ENCODE measurements at places on chromosomes 16 and 17.

DNA sequence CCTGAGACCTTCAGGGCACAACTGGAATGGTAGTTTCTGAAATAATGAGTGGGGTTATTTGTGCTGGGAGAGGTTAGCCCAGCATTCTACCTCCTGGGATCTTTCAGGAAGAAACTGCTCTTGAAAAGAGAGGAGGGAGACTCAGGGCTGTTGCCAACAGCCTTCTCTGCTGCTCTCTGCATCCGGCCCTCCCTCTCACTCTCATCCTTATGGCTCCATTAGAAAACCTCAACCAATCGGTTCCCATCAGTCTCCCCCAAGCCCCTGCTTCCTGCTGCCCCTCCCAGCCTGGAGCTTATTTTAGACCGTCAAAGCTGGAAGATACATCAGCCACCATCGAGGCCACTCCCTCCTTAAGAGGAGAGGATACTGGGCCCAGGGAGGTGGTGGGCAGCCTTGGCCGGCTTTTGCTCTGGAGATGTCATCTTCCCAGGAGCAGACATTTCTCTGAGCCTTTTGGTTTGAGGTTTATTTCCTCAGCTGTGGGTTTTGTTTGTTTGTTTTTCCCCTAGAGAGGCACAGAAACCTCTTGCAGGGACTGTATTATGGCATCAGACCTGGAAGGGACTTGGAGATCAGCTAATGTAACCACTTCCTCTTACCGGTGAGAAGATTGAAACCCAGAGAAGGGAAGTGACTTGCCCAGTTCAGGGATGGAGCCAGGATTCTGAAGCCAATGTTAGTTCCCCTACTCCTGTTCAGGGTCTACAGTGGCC is 2.7 kb downstream of the MPRIP start:
- DNase-seq, result no peak

- DNase-seq, result no peak
These were observed 14.7 kb upstream of the CPNE2 start for GRCh38 chr16:57077714-57078113.

DNA sequence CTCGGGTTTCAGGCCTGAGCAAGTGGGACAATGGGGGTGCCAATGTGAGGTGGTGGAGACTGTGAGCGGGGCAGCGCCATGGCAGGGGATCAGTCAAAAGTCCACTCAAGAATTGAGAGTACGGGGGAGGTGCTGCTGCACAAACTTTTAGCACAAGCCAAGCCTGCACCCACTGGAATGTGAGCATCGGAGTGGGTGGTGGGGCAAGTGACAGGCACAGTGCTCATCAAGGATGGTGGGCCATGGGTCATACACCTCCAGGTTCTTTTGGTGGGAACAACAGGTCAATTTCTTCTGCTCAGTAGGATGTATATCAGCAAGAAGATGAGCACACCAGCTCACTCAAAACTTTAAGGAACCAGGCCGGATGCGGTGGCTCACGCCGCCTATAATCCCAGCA is 32.4 kb upstream of the PEMT start:
- no peak for DNase-seq

- no peak for DNase-seq
These were observed 37.5 kb downstream of the DHRS7B start for GRCh38 chr17:21164216-21164615.

DNA sequence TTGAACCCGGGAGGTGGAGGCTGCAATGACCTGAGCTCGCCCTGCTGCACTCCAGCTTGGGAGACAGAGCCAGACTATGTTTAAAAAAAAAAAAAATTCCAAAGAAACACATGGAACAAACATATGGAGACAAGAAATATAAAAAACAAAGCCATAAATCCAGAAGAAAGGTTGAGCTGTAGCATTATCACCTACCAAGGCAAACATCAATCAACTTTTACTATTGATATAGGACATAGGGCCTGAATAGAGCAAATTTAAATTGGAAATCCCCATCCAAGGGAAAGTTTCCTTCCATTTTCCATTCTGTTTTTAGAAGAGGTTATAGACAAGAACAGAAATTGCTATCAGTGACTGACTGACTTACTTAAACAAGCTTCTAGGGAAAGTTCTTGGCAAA is 56.6 kb downstream of the SSH2 start:
- DNase-seq, result no peak

- no peak for DNase-seq
These were observed at the start of gene FBXL16 for GRCh38 chr16:705431-706188. Gene FBXL16 (minus strand): TSS chr16:705801. CDS start chr16:697405, 8,396 bp downstream.

DNA sequence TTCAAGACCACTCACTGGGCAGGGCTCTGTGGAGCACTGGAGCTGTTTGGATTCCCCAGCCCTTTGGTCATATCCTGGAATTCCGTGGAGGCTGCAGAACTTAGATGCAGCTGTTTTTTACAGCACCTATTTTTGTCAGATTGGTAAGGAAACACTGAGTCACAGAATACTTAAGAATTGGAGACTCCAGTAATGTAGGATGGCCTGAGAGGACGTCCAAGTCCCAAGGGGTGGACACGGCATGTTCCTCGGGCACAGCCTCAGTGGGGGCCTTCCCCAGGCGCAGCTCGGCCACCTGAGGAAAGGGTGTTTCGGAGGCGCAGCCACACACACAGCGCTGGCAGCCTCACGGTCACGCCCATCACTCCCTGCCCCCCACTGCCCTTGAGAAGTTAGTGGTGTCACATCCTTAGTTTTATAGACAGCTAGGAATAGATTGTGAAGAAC is 14.8 kb downstream of the PLD6 start:
- no peak for DNase-seq

- no peak for DNase-seq
These were observed 227.9 kb downstream of the MAF start for GRCh38 chr16:79372503-79373184.

- DNase-seq, result no peak
These were observed 33.1 kb upstream of the CCL22 start for GRCh38 chr16:57325458-57325857.

DNA sequence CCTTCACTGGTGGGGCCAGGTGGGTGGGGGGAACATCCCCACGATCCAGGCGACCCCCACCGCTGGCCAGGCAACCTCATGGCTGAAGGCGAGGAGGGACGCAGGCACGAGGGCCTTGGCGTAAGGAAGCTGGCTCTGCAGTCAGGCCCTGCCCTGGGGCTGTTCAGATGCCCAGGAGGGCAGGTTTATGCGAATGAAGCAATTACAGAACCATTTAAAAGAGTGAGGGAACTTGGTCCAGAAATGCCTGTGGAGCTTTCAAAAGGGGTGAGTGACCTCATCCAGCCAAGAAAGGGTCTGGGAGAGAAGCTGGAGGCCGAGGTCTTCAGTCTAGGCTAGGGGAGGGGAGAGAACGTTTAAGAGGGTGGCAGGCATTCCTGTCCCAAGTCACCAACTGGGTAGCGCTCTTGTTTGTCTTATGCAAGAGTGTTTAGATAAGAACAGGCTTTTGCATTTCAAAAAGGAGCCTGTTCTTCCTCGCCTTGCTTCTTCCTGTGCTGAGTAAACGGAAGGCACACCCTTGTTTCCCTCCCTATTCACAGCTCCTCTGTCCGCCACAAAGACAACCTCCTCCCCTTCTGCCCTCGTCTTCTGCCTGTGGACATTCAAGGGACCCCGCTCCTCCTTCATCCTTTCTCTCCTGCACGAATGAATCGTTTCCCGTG is 183.5 kb upstream of the SDK2 start:
- no peak for DNase-seq

DNA sequence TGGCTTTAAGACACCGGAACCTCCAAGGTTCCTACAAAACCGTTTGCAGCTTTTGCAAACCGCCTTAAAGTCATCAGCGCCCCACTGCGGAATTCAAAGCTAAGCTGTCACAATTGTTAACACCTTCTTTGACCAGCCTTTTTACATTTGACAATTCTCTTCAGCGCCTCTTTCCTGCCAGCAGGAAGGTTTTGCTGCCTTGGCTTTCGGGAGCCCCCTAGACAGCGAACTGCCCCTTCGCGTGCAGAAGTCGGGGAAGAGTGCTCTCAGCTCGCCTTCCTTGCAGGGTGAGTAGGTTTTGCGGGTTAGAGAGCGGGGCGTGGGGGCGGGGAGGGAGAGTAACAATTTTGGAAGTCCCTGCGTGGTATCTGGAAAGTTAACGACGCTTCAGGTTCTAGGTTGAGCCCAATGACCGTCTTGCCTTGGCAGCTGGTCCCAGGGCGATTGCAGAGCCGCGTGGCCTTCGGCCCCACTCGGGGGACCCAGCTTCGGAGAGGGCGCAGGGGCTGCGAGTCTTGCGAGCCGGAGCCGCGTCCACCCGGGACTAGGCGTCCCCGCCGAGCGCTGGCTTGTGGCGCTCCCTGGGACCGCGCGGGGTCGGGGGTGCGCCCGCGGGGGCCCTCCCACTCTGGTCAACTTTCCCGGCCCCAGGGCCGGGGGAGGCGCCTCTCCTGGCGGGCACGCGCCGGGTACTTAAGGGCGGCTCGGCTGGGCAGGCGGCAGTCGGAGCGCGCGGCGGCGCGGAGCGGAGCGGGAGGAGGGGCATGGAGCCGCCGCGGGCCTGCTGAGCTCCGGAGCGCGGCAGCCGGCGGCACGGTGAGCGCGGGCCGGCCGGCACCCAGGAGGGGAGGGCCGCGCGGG is at the start of gene HAS3:
HAS3 (plus strand) TSS at position 153 of the 861 bp plus-strand sequence. CDS start 3,743 bp downstream, outside the sequence.
- DNase-seq, result no peak

GRCh38 chr17:75641343-75641742 is 8.1 kb downstream of the SMIM5 start:
- no peak for DNase-seq

- DNase-seq, result no peak
These were observed 26.8 kb upstream of the KDM6B start for GRCh38 chr17:7807206-7807605.

DNA sequence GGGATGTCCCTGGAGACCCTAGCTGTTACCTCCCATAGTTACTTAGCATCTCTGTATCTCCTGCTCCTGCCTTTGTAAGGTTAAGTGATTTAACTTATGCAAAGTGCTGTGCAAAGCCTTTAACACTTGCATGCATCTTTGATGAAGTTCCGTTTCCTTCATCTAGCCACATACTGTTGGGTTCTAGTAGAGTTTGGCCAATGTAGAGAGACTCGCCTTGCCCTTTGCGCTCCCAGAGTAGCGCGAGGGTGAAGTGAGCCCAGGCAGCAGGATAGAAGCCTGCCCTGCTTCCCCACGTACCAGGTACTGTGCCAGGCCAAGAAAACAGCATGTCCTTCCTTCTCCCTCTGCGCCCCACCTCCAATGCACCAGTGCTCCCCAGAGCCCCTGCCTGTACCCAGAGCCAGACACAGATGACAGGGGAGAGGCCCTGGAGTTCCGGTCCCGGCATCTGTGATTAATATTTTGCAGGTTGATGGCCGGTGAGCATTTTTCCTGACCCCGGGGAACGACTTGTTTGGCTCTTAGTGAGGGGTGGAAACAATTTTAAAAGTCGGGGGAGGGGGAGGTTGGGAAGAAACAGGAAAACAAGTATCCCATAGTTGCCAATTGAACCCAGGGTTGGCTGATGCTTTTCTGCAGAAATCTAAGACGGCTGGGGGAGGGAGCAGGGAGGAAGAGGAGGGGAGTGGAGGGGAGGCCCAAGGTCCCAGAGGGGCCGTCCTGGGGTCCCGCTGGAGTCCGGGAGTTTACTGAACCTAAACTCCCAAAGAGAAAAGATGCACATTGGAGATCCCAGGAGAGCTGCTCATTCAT is 13.1 kb upstream of the CDC42EP4 start:
- DNase-seq, result no peak

- no peak for DNase-seq
These were observed 1.5 kb upstream of the SRCAP start for GRCh38 chr16:30697264-30698138.

GRCh38 chr17:1978396-1978949 is 46.7 kb downstream of the RTN4RL1 start:
- no peak for DNase-seq

DNA sequence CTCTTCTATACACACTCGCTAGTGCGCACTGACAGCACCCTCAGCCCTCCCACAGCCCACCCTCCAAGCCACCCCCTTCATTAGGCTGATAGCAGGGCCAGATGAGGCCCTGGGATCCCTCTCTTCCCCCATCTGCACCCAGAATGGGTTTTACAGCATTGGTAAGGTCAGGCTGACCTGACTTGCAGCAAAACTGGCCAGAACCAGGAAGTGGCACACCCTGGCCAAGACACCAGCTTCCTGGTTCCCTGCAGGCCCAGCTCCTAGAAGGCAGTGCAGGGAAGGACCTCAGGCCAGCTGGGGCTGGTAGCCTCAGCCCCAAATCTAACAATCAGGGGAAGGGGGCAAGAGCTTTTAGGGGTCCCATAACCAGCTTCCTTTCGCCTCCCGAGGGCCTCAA is 50.0 kb upstream of the MRPS23 start:
- no peak for DNase-seq

DNA sequence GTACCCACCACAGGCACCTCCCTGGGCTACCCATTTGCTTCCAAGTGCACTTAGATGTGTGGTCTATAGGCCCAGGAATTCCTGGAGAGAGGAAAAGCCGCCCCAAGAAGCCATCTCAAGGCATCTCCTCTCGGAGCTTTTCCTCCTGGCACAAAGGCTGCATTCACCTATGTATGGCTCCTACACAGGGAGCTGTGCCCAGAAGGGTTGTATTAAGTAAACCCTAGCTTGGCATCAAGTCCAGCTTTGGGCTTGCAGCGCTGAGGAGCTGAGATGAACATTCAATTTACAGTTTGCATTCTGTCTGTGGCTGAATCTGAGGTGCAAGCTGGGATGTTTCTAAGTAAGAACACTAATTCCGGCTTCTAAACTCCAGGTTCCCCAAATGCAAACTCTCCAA is 81.3 kb downstream of the CDYL2 start:
- DNase-seq, result no peak

All from activated CD8-positive, alpha-beta memory T cell treated with anti-CD3 and anti-CD28 coated beads for 1 hour (primary cell).